ENCODE measurements at places on chromosomes 2 and 18. TPM values are rescaled to one million over a fixed set of nuclear protein-coding genes. Genes with fewer than 3 reads are reported as not detected.

The DNAJC5G gene
- 0.98 TPM for total RNA-seq

The FSHR gene
- total RNA-seq, result not detected

The ZNF396 gene
- total RNA-seq, result 0.29 TPM

The SPATA3 gene
- total RNA-seq, result not detected

The ASXL2 gene
- total RNA-seq, result 17.0 TPM

The SFXN5 gene
- total RNA-seq, result 20.6 TPM

The LIMS4 gene
- total RNA-seq, result 111 TPM

The USP34 gene
- 102 TPM for total RNA-seq

The SLC16A14 gene
- under 0.01 TPM for total RNA-seq

The RPRM gene
- total RNA-seq, result not detected

The ARHGAP28 gene
- total RNA-seq, result 25.6 TPM

The CNTNAP5 gene
- not detected for total RNA-seq

The IL1R2 gene
- not detected for total RNA-seq

The TTR gene
- total RNA-seq, result not detected

The LBX2 gene
- total RNA-seq, result 3.8 TPM

The LYPD1 gene
- total RNA-seq, result 1.9 TPM

The DDX18 gene
- total RNA-seq, result 55.2 TPM

The CSRNP3 gene
- 0.19 TPM for total RNA-seq

The SGPP2 gene
- total RNA-seq, result not detected

The KLHL14 gene
- under 0.01 TPM for total RNA-seq

The SETBP1 gene
- 9.3 TPM for total RNA-seq

The DYSF gene
- total RNA-seq, result 148 TPM

The LYG2 gene
- not detected for total RNA-seq

The HOXD3 gene
- total RNA-seq, result 18.0 TPM

The MEP1B gene
- total RNA-seq, result not detected

The SKA1 gene
- total RNA-seq, result 6.9 TPM

The PLB1 gene
- 0.33 TPM for total RNA-seq

The GREB1 gene
- total RNA-seq, result 0.19 TPM

The C1D gene
- total RNA-seq, result 20.3 TPM

The KANSL1L gene
- 16.7 TPM for total RNA-seq

The FAM161A gene
- total RNA-seq, result 1.7 TPM

The ALK gene
- total RNA-seq, result not detected

The PSMG2 gene
- 80.4 TPM for total RNA-seq

The ATOH8 gene
- 13.2 TPM for total RNA-seq

The LAMA1 gene
- total RNA-seq, result 0.33 TPM

The SULT1C2 gene
- not detected for total RNA-seq

Data from vein endothelial cell (primary cell).